Temporal lobe (tissue), 4 donors: ENCODE measurements at places on chromosomes 16 and 17. TPM values are rescaled to one million over a fixed set of nuclear protein-coding genes. Genes with fewer than 3 reads are reported as not detected.

Gene ABI3
- total RNA-seq: 0.25 TPM

Gene PRAC2
- not detected for total RNA-seq

Gene CRHR1
- 37.6 TPM for total RNA-seq

Gene SLC16A13
- 0.25 TPM for total RNA-seq

Gene CLEC10A
- not detected for total RNA-seq

Gene RAC3
- total RNA-seq: 117 TPM

Gene KCTD13
- total RNA-seq: 38.4 TPM

Gene HOXB2
- total RNA-seq: not detected

Gene HBQ1
- total RNA-seq: 3.4 TPM

Gene IL17C
- not detected for total RNA-seq

Gene TPPP3
- total RNA-seq: 4.4 TPM

Gene NPIPA2
- total RNA-seq: not detected

Gene CES5A
- total RNA-seq: not detected

Gene IRX5
- not detected for total RNA-seq

Gene TBC1D3E
- not detected for total RNA-seq

Gene PPP1R27
- not detected for total RNA-seq

Gene KRTAP1-1
- not detected for total RNA-seq

Gene MRPL45
- 21.6 TPM for total RNA-seq

Gene FLYWCH2
- total RNA-seq: 28.3 TPM
